Stimulated activated CD4-positive, alpha-beta T cell treated with anti-CD3 and anti-CD28 coated beads, TNF-alpha, amount 100 ng/mL, for 24 hours (primary cell): ENCODE measurements at places on chromosomes 2 and 18.

DNA sequence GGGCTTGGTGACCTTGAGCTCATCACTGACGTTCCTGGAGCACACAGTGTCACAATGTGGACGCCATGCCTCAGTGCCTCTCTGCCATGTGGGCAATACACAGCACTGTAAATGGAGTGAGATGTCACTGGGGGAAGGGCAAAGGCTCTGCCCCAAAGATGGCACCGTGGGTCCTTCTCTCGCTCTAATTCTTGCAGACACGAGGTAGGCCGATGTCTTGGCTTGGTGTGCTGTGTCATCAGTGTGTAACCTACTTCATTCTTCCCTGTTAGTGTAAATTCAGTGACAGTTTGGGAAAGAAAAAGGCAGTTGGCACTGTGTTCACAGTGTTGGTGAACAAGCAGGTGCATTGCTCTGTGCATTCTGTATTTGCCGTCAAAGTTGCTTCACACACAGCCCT lies 309.3 kb upstream of the MYT1L start:
- no peak for DNase-seq

GRCh38 chr18:59002974-59003594 lies 136.6 kb upstream of the SEC11C start:
- DNase-seq, result no peak

DNA sequence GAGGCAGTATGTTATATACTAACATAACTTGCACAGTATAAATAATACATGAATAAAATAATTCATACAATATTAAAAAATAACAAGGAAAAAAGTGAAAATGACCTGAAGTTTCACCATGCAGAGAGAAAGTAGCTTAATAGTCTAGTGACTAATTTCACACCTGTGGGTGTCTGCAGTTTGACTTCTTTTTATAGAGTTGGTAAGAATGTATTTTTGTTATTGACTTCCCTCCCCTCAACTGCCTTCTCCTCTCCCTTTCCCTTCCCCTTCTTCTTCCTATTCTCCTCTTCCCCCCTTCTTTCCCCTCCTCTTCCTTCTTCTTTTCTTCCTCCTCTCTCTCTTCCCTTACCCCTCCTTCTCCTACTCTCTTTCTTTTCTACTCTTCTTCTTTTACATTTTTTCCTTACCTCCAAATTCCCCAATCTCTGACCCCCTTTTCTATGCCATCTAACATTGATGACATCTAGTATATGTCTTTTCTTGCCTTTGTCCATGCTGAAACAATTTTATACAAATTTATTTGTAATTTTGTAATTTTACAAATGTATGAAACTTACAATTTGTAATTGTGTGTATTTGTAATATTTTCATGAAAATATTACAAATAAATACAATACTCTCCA lies 3.1 kb downstream of the DNAH6 start:
- no peak for DNase-seq

DNA sequence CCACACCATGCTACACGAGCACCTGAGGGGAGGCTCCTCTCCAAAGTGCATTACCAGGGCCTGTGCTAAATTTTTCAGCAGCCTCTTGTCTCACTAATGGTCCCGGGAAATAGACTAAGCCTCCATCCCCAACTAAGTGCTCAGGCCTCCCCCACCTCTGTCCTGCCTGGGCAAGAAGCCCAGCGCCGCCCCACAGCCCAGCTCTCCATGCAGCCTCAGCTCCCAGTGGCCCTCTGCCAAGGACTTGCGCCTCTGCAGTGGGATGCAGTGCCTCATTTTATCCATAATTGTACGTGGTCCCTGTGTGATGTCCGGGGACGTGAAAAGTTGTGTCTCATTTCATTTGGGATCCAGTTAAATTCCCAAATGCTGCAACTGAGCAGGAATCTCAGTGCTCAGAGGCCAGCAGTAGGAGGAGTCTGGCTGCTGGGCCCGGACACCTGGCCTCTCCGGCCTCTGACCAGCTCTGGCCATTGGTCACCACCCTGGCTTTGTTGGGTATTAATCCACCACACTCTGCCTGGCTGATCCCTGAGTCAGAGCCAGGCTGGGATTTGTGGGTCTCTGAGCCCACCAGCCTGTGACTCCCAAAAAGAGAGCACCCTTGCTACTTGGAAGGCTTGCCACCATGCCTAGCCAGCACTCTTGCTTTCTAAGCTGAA lies 11.4 kb upstream of the STEAP3 start:
- no peak for DNase-seq

- DNase-seq, result no peak
Measured at GRCh38 chr2:109530712-109531111, 83.1 kb downstream of the SEPTIN10 start.

- no peak for DNase-seq
Measured at GRCh38 chr2:110995911-110996310, 124.8 kb upstream of the BCL2L11 start.

DNA sequence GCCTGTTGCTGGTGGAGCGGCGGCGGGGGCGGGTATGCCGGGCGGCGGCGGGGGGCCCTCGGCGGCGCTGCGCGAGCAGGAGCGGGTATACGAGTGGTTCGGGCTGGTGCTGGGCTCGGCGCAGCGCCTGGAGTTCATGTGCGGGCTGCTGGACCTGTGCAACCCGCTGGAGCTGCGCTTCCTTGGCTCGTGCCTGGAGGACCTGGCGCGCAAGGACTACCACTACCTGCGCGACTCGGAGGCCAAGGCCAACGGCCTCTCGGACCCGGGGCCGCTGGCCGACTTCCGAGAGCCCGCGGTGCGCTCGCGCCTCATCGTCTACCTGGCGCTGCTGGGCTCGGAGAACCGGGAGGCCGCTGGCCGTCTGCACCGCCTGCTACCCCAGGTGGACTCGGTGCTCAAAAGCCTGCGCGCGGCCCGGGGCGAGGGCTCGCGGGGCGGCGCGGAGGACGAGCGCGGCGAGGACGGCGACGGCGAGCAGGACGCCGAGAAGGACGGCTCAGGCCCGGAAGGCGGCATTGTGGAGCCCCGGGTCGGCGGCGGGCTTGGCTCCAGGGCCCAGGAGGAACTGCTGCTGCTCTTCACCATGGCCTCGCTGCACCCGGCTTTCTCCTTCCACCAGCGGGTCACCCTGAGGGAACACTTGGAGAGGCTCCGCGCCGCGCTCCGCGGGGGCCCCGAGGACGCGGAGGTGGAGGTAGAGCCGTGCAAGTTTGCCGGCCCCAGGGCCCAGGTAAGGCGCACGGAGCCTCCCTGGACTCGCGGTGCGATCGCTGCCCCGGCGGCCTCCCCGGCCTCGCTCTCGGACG lies 1.0 kb downstream of the ZCCHC2 start:
- peak; percentile 19 for DNase-seq

GRCh38 chr2:101083613-101084012 lies 67.6 kb downstream of the TBC1D8 start:
- no peak for DNase-seq

- no peak for DNase-seq
Measured at GRCh38 chr2:226799976-226800940, 638 bp upstream of the IRS1 start.

DNA sequence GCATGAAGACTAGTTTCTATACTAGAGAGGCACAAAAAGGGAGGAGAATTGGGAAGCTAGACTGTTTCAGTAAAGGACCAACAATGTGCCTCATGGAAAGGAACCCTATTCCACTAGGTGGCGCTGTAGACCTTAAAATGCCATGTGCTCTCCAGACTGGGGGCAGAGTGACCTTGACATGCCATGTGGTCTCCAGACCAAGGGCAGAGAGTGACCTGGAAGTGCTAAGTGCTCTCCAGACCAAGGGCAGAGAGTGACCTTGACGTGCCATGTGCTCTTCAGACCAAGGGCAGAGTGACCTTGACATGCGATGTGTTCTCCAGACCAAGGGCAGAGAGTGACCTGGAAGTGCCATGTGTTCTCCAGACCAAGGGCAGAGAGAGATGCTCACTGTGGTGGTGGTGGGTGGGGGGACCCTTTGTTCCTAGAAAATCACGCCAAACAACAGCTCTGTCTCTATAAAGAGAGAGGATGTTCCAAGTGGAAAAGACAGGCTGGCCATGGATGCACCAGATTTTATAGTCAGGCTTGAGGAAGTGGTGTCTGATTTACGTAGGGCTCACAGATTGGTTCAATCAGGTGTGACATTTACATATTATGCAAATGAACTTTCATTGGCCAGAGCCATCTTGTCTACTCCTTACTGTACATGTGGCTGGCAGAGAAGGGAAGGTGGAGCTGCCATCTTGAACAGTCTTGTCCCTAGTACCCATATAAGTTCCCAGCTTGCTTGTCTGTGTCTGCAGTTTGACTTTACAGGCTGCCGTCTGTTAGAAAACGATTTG lies 344.0 kb upstream of the DDX18 start:
- peak; percentile 0 for DNase-seq

DNA sequence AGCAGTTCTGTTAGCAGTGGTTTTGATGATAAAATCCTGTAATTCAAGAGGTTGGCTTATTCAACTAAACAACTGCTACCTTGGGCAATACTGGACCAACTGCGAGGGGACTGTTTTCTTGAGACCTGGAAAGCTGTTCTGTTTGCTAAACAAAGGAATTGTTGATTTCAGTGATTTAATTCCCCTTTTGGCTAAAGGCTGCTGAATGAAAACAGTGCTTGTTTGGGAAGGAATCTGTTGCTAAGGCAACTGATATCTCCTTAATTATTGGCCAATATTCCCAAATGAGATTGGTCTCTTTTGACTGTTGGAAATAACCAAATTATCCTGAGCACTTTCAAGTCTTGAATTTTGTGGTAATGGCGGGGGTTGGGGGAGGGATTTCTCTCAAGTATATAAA lies 136.8 kb downstream of the CAMKMT start:
- DNase-seq, result no peak

DNA sequence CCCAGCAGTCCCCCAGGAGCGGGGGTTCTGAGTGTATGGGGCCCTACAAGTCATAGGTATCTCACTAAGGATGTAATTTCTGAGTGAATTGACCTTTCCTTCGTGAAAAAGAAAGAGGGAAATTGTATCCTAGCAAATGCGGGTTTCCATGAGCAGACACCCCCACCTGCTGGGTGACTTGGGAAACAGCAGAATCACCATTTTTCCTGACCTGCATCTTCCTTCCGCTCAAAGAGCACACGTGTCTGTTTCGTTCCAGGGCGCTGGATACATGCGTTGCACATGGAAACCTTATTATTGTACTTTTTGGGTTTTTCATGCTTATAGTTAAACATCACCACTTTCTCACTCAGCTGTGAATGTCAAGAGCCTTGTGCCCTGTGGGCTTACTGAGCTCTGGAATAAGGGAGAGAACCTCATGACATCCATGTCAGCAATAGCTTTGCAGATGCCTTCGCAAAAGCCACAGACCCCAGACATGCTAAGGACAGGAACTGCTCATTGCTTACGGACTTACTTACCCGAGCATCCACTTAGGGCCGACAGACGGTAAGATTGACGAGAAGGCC lies 132.8 kb downstream of the TPO start:
- peak; percentile 39 for DNase-seq

DNA sequence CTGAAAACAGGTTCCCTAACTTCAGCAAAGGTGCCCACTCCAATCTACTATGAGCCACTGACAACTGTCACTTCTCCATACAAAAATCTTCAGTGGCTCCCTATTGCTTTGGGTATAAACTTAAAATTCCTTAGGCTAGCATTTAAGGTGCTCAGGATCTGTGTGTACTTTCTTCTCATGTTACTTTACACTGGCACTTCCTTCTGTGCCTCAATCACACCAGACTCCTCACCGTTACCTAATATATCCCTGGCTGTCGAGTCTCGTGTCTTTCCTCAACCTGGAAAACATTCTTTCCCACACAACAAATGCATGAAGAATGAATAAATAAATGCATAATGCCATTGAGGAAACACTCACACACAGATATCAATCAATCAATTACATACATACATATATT lies 101.1 kb downstream of the TCF4 start:
- no peak for DNase-seq

DNA sequence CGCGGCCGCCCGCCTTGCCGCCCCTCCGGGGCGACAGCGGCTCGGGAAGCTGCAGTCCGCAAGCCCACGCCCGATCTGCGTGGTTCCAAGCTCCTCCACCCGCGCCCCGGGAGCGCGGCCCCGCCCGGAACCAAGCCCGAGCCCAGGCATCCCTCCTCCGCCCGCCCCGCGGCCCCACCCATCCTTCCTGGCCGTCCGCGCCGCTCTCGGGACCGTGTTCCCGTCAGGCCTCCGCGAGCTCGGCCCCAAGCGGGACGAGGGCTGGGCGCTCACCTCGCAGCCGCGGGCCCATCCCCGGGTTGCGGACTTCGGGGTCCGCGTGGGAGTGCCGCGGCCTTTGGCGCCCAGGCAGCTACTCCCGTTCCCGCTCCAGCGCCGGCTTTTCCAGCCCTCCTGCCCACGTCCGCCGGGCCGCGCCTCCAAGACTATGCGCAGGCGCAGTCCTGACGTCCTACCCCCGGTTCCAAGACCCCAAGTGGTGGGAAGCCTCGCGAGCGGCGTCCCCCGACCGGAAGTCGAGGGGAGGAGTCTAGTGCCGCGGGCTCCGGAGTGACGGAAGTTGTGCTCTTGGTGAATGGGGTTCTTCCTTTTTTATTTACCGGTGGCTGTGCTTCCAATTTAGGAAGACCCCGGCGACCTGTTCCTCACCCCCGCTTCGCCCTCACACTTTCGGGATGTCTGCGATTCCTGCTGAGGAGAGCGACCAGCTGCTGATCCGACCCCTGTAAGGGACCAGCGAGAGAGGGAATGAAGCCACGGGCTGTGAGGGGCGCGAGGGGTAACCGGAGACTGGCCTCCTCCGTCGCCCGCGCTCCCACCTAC lies at the start of the genes CPSF3 and ITGB1BP1:
CPSF3 (plus strand) TSS at position 555 of the 822 bp plus-strand sequence; CDS start at position 675, 120 bp downstream.
ITGB1BP1 (minus strand) TSS at position 429 of the 822 bp plus-strand sequence. CDS start 4,831 bp downstream, outside the sequence.
- DNase-seq, result peak; percentile 97

DNA sequence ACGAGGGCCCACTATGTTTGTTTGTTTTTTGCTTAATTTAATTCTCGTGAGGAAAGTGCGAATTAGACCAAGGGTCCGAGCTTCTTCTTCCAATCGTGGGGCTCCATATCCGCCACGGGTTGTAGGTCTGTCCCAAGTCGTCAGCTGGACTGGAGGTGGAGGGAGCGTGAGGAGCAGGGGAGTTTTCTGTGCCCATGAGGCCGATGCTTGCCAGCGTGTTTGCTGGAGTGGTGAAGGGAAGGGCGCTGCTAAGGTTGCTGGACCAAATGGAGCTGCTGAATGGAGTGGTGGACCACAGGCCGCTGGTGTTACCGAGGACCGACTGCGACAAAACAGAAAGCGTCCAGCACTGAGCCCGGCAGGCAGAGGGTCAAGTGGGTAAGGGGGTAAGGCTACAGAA lies 43.7 kb downstream of the ZAP70 start:
- no peak for DNase-seq

GRCh38 chr2:176001281-176001915 lies 669 bp downstream of the LNPK start:
- peak; percentile 30 for DNase-seq

DNA sequence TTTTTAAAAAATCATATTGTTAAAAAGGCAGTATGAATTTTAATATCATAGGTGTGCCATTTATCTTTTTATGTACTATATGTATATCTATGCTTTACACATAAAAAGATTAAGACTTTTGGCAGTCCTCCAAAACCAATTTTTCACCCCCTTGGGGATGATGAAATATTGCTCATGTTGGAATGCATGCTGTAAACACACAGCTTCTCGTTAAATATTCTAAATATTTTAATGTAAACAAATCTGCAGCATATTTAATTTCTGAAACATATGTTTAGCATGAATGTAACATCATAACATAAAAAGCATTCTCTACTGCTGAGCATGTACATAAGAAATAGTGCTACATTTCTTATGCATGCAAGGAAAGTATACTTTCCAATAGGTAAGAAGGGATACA lies 484.3 kb upstream of the LRATD1 start:
- DNase-seq, result no peak

GRCh38 chr2:20222769-20223406 lies 2.0 kb downstream of the SDC1 start:
- no peak for DNase-seq
